ENCODE measurements at places on chromosomes 7 and 10.

GRCh38 chr10:17785276-17785930 is 23.7 kb upstream of the MRC1 start:
- no peak for DNase-seq

GRCh38 chr10:71126432-71126831 is 85.9 kb upstream of the UNC5B start:
- DNase-seq: no peak

DNA sequence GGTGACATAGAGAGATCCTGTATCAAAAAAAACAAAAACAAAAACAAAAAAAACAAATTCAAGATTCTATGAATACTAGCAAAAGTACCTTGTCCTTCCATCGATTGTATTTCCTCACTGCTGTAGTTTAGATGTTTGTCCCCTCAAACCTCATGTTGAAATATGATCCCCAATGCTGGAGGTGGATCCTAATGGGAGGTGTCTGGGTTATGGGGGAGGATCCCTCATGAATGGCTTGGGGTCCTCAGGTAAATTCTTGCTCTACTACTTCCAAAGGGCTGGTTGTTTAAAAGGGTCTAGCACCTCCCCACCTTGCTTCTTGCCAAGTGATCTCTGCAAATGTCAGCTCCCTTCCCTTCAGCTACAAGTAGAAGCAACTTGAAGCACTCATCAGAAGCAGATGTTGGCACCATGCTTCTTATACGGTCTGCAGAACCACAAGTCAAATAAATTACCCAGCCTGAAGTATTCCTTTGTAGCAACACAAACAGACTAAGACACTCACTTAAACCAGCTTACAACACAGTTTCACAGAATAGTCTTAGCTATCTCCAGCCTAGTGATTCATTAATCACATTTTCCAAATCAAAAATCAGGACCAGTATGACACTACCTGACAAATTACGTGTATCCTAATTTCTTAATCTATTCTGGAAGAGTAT is 20.7 kb downstream of the ABI1 start:
- DNase-seq: no peak

GRCh38 chr7:132498319-132498718 is 78.0 kb downstream of the PLXNA4 start:
- DNase-seq: no peak

- DNase-seq: no peak
These were observed 8.7 kb downstream of the STARD3NL start for GRCh38 chr7:38186593-38187314.

DNA sequence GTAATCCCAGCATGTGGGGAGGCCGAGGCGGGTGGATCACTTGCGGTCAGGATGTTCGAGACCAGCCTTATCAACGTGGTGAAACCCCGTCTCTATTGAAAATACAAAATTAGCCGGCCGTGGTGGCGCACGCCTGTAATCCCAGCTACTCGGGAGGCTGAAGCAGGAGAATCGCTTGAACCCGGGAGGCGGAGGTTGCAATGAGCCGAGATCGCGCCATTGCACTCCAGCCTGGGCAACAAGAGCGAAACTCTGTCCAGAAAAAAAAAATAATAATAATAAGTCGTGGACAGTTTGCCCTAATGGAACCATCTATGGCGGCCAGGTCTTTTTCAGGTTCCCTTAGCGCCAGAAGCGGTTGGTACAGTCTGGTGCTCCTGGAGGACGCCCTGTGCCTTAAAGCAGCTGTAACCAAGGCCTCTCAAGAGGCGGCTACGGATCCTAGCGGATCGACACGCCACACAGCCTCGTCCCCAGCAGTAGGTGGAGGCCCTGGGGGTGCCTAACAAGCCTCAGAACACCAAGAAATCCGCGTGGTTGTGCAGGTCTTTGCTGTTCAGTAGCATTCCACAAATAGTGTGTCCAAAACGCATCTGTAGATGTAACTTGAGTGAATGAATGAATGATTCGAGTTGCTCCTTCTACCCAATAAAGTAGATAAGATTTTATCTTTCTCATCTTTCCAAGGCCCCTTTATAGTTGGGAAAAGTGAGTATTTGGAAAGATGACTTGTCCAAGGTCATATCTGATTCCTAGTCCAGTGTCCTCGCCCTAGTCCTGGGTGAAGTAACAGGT is 982 bp downstream of the PGAM1 start:
- DNase-seq: no peak

DNA sequence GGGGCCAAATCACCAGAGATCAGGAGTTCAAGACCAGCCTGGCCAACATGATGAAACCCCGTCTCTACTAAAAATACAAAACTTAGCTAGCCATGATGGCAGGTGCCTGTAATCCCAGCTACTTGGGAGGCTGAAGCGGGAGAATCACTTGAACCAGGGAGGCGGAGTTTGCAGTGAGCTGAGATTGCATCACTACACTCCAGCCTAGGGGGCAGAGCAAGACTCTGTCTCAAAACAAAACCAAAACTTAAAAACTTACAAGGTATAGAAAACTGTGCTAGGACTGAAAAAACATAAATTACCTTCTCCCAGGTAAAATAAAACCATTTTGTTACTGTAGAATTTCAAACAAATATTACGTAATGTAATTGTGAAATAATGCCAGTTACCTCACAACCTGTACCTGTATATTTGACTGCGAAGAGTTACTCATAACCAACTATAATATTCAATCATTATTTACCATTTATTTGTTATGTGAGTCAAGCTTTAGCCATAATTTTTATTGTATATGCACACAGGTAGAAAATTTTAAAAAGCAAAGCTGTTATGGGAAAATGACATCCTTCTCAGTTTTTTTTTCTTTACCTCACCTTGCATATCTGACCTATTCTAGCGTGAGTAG is 180.9 kb downstream of the SEMA3A start:
- DNase-seq: no peak
